T1000 (cell line): ENCODE measurements at places on chromosomes 6 and 20.

DNA sequence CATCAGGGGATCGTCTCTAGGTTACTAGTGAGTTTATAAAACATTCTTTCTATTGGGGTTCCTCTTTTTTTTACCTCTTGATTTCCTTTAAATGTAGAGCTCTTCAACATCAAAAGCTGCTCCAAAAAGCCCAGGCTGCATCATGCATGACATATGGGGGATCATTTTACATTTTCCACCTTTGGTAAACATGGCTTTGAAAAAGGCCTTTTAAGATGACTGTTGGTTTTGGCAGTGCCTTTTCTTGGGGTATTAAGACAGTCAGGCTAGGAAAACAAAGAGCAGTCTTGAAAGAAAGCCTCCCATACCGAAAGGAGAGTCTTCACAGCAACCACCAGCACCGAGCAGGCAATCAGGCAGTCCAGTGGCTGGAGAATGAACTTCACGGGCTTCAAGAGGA lies 73.2 kb downstream of the NPEPL1 start:
- DNase-seq: no peak

- no peak for DNase-seq
Measured at GRCh38 chr6:36312854-36313648, 23.6 kb downstream of the BNIP5 start.

- DNase-seq: no peak
Measured at GRCh38 chr6:143196525-143197225, 136.0 kb downstream of the AIG1 start.

GRCh38 chr20:59400708-59401107 lies 100.3 kb downstream of the EDN3 start:
- DNase-seq: no peak
